ENCODE measurements at places on chromosomes 5 and 9.

GRCh38 chr9:113659740-113660139, 196.2 kb downstream of the RGS3 start:
- no peak for DNase-seq

- DNase-seq = no peak
Measured at GRCh38 chr9:137318602-137319001, 16.5 kb upstream of the NRARP start.

DNA sequence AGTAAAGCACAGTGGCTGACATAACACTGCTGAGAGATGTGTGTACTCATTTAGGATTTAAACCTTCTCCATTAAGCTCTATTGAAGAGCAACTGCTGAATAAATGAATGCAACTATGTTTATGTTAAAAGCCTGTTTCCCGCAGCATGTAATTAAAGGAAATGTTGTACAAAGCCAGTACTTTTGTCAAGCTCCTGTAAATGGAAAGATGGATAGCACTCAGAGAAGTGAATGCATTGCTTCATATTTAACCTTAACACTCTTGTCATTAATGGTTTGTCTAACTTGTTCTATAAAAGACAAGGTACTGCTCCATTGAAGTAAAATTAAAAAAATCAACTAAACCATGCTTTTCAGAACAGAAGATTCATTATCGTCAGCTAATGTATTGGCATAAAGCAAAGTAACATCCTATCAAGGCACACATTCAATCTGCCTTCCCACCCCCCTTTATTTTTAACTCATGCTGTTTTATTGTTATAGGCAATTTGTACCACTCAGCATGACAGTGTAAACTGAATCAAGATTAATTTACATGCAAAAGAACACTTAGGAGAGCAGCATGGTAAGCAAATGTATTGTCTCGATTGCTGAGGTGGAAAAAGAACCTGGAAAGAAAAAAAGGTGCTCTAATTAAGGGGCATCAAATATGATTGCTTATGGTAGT, 240.9 kb upstream of the TBCA start:
- DNase-seq = no peak

DNA sequence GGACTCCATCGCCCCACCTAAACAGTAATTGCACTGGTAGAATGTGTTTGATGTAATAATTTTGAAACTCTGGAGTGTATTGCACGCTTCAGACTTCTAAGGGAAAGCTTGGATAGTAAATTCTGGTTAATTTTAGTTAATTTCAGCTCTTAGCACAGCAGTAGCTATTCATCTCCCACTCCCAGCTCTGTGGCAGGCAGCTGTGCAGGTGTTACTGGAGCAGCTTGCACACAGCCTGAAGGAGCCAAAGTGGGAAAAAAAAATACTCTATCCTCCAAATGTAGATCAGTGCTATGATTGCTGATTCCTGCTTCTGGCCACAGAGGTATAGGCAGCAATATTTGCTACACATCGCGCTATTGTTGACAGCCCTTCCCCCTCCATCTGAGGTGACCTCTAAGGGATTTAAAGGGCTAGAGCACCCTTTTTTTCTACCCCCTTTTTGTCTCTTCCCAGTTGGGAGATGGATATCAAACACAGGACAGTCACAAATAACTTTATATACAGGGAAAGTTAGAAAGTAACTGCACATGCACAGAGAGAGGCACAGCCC, 97.4 kb downstream of the KCTD16 start:
- DNase-seq = no peak

- peak; percentile 23 for DNase-seq
Measured at GRCh38 chr9:33223696-33224095, 16.3 kb upstream of the SPINK4 start.

DNA sequence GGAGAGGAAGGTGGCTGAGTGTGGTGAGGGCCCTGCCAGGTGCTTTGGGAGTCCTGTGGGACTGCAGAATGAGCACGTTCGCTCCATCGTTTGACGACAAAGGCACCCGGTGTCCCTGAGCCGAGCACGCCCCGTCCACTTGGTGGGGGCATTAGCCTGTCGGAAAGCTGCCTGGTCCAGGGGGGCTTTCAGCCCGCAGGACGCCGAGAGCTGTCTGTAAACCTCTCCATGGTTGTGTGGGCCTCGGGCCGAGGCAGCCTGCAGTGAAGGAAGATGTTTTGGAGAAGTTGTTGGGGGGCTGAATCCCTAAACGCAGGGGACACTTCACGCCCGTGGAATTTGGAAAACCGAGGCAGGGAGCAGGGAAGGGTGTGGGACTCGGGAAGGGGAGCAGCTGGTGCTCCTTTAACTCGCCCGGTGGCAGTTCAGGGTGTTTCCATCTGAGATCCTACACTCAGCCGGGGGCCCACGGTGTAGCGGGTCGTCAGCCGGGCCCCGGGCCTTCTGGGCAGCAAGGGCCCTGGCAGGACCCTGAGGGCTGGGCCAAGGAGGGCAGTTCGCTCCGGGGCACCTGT, 53.8 kb downstream of the MRPL36 start:
- DNase-seq = no peak

DNA sequence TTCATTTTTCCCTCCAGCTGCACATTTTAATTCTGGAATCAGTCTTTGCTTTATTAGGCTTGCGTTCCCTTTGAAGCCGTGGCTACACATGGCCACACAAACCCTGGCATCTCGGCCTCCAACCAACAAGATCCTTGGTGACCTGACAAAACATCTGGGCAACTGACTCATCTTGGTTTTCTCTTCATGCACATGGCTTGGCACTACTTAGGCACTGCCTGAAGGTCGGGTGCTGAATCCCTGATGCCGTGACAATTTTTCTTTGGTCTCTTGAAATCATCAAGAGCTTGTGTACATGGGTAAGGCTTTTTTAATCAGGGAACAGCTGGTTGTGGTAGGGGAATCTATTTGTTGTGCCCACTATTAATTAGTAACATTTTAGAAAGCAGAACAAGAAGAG, 16.0 kb upstream of the PAPPA start:
- DNase-seq = no peak

- DNase-seq = no peak
Measured at GRCh38 chr5:173735691-173736090, 119.2 kb upstream of the BOD1 start.

GRCh38 chr5:24633715-24634325, 11.0 kb downstream of the CDH10 start:
- DNase-seq = peak; percentile 45

DNA sequence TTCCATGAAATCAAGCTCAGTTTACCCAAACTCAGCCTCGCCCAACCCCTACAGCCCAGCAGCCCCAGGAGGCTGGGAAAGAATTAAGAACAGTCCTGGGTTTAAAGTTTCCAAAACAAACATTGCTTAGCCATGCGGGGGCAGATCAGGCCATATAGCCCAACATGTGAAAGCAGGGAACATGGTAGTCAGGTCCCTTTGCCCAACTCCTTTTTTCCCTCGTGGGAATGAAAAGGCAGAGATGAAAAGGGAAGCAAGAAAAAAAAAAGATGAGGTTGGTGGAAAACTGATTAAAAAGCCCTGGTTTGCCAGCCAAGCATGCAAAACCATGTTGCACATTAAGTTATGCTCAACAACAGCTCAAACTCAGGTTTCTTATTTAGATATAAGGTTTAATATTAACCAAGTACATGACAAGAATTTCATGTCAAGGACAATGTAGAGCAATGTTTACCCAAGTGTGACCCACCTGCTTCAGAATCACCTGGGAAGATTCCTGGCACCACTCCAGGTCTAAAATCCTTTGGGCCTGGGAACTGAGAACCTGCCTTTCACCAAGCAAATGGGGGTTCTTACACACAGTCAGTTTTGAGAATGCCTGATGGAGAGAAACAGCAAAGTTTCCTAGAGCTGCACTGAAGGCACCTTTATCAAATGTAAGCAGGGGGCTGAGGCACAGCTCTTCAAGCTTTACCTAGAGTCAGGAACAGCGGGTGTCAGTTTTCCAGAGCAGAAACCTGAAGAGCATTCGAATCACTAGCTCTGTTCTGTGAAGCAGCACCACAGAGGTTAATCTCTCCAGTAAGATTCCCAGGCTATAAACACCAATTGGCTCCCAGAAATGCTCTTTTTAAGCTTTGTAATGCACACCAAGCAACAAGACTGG, 1.7 kb downstream of the FREM1 start:
- no peak for DNase-seq

GRCh38 chr5:68685863-68686262, 408.0 kb upstream of the SLC30A5 start:
- no peak for DNase-seq
